Activated naive CD4-positive, alpha-beta T cell treated with anti-CD3 and anti-CD28 coated beads for 36 hours (primary cell): ENCODE measurements at places on chromosomes 2 and 18. TPM values are rescaled to one million over a fixed set of nuclear protein-coding genes. Genes with fewer than 3 reads are reported as not detected.
A peak's percentile ranks its signal among the peaks of the same experiment; 100 is the strongest.

Gene SLC23A3
- 0.84 TPM for total RNA-seq

Gene IL36B
- total RNA-seq = not detected

Gene CD302
- total RNA-seq = 0.48 TPM

Gene MAP3K19
- total RNA-seq = not detected

Gene CRYGD
- total RNA-seq = not detected

Gene GPR75
- 0.35 TPM for total RNA-seq

Gene MATN3
- total RNA-seq = not detected

Gene EGR4
- 0.12 TPM for total RNA-seq

- no peak overlapping the region for H3K4me3 ChIP-seq
- H3K27ac ChIP-seq = no peak overlapping the region
- peaks cover 16% of the 10 kb centered on the region for H3K27me3 ChIP-seq
Measured at GRCh38 chr2:176613323-176613987, 344.2 kb downstream of the MTX2 start.

DNA sequence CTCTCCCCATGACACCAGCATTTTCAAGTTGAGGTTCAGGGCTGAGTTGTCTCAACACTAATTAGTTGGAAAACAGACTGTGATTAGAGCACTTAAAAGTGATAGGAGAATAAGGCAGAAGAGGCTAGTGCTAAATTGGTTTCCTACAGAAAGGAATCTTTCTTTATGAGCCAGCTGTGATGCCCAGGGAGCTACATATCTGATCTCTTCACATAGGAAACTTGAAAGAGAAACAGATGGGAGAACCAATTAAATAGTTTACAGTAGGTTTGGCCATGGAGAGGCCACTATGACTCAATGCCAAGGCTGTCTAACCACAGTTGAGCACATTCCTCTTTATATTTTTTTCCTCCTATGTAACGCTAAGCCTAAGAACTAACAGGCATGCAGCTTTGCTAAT is 418.3 kb upstream of the CYRIA start:
- H3K4me3 ChIP-seq = no peak overlapping the region
- no peak overlapping the region for H3K27ac ChIP-seq
- H3K4me1 ChIP-seq = no peaks in the 10 kb centered on the region
- DNase-seq = no peak

DNA sequence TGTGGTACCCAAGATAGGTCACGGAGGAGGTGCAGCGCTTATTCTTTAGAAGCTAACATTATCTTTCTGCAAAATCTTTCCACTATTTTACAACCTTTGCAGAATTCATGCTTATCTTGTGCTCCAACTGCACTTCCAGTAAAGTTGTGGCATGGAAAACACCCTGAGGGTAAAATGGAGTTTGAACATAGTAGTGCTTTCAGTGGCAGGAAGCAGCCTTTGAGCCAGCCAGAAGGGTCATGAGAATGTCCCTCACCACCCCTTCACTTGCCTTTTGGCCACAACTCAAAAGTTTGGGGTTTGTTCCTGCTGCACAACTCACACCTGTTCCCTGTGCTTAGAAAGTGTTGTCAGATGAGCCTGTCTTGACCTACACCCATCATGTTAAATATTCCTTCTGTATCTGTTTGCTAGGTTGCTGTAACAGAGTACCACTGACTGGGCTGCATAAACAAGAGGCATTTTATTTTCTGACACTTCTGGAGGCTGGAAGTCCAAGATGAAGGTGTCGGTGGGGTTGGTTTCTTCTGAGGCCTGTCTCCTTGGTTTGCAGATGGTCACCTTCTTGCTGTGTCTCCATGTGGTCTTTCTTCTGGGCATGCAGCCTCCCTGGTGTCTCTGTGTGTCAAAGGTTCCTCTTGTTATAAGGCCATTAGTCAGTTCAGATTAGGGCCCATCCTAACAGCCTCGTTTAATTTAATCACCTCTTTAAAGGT is 194.1 kb downstream of the SMAD7 start:
- H3K4me3 ChIP-seq = no peak overlapping the region
- H3K4me1 ChIP-seq = no peaks in the 10 kb centered on the region
- DNase-seq = no peak

DNA sequence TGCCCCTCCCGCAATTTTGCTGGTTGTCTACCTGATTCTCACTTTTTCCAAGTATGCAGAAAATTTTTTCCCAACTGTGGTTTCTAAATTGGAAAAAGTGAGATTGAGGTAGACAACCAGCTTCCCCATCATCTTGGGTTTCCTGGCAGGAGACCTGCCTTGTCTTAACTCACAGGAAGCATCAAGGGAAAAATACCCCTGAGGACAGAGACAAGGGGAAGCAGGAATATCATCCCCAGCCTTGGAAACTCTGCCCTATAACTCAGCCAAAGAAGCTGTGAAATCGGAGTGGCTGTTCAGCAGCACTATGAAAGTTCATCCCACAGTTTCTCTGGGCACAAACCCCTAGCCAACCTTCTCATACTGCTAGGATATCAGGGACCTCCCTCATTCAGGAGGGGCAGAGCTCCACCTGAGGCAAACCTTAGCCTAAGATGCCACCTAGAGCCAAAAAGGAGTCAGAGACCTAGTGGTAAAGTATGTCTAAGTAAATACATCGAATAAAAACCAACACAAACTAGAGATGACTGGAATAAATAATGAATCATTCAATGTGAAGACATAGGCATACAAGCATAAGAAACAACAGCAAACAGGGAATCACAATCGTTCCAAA is 68.2 kb downstream of the ZSWIM2 start:
- DNase-seq = no peak
- no peak overlapping the region for H3K4me3 ChIP-seq
- no peaks in the 10 kb centered on the region for H3K4me1 ChIP-seq
- no peaks in the 10 kb centered on the region for H3K36me3 ChIP-seq
- peaks cover 4% of the 10 kb centered on the region for H3K27me3 ChIP-seq
- H3K27ac ChIP-seq = no peak overlapping the region

DNA sequence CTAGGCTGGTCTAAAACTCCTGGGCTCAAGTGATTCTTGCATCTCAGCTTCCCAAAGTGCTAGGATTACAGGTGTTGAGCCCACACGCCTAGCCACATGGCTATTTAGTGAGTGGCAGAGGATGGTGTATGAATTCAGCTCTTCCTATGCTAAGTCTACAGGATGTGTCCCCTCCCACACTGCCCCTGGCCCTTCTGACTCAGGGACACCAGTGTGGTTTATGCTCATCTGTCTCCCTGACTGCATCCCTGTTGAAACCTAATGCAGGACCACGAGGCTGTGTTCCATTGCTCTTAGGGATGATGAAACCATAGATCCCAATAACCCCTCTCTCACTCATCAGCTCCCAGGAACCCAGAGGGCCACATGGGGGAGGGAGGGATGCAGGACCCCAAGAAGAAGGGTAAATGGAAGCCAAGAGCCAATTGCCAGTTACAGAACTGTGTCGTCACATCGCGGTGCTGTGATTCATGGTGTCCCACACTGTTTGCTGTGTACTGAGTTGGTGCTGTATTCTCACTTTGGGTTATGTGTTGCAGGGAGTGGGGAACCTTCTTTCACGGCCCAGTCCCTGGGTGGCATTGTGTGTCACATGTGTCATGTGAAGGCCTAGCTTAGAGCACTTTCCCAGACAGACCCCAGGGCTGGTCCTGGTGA is 102.9 kb upstream of the HAAO start:
- H3K27ac ChIP-seq = no peak overlapping the region
- DNase-seq = no peak
- H3K4me1 ChIP-seq = peaks cover 2% of the 10 kb centered on the region
- H3K4me3 ChIP-seq = no peak overlapping the region

DNA sequence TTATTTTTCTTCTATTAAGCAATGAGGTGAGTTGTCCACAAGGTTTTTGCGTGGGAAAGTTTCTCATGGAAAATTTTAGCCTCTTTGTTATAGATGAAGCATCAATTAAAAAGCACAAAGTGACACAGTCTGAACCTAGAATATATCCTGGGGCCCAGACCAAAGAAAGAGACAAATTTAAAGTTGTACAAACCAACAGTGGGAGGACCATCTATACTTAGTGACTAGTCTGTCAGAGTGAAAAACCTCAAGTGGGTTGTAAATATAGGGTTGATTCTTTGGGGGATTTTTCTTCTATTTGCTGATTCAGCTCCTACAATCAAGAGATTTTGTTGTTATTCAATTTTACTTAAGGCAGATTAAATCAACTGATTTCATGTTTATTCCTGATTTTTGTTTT is 256.2 kb downstream of the SATB2 start:
- no peaks in the 10 kb centered on the region for H3K4me1 ChIP-seq
- no peak overlapping the region for H3K4me3 ChIP-seq
- no peak overlapping the region for H3K27ac ChIP-seq
- peaks cover 4% of the 10 kb centered on the region for H3K27me3 ChIP-seq
- H3K36me3 ChIP-seq = no peaks in the 10 kb centered on the region

DNA sequence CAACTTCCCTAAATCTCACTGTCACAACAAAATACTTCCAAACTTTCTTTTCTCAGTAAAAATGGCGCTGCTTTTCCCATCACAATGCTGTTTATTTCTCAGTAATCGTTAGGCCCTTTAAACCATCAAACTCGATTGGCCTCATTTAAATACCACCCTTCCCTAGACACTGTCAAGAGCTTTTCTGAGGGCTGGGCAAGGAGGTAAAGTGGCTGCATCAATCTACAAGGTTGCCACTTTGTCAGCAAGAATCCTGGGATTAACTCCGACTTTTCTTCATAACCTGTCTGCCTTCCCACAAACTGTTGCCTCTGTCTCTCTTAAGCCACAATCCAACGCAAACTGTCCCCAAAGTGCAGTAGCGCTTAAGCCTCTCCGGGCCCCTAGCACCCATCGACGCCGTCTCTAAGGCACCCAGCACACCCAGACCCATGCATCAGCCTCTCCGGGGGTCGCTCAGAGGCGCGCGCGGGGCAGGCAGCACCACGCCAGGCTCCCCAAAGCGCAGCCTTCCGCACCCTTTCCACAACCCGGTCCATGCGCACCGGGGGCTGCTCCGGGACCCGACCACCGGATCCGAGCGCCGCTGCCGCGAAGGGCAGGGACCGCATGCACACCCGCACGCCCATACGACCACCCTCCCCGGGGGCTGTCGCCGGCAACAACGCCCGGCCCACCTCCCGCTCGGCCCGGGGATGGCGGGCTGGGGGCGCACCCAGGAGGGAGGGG is 683 bp downstream of the MBOAT2 start:
- peaks cover 15% of the 10 kb centered on the region for H3K4me1 ChIP-seq
- peak; percentile 8 for DNase-seq
- H3K4me3 ChIP-seq = peak overlapping the region; percentile 67
- H3K27ac ChIP-seq = no peak overlapping the region
- H3K27me3 ChIP-seq = peaks cover 5% of the 10 kb centered on the region
- no peaks in the 10 kb centered on the region for H3K36me3 ChIP-seq

- H3K4me3 ChIP-seq = peak overlapping the region; percentile 94
- DNase-seq = peak; percentile 53
- peaks cover 53% of the 10 kb centered on the region for H3K4me1 ChIP-seq
- H3K27ac ChIP-seq = peak overlapping the region; percentile 85
- no peaks in the 10 kb centered on the region for H3K27me3 ChIP-seq
Measured at GRCh38 chr2:32009516-32010256, 1.1 kb downstream of the MEMO1 start.

DNA sequence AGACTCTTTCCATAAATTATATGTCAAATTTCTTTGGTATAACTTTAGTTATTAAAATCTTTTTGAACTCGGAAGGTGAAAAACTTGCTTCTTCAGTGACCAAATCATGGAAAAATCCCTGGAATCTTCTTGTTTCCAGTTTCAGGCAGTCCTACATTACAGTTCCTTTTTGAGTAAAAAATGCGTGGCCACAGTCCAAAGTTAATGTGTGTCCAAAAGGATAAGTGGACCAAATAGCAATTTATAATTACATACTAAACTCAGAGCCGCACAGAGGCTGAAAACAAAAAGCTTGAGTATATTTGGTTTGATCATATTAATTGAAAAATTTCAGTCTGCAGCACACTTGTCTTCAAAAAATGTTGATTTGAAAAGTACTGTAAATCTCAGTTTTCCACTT is 28.4 kb upstream of the DYNC2LI1 start:
- no peaks in the 10 kb centered on the region for H3K27me3 ChIP-seq
- H3K4me1 ChIP-seq = no peaks in the 10 kb centered on the region
- H3K27ac ChIP-seq = no peak overlapping the region

DNA sequence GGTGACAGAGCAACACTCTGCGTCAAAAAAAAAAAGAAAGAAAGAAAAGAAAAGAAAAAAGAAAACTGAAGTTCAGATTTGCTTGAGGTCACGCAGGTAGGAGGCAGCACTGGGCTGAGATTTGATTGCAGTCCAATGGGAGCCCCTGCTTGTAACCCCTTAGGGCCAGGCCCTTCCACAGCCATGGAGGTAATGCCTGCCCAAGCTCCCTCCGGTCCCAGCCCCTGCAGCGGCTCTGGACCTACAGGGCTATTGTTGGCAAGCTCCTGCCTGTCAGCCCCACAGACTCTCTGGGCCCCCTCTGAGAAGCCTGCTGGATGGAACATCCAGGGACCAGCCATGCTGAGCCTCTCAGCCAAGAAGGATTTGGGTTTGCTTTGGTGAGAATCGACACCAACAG is 12.2 kb downstream of the ZFP36L2 start:
- no peaks in the 10 kb centered on the region for H3K27me3 ChIP-seq
- H3K36me3 ChIP-seq = no peaks in the 10 kb centered on the region
- no peak overlapping the region for H3K27ac ChIP-seq
- no peak overlapping the region for H3K4me3 ChIP-seq
- H3K4me1 ChIP-seq = peaks cover 37% of the 10 kb centered on the region

DNA sequence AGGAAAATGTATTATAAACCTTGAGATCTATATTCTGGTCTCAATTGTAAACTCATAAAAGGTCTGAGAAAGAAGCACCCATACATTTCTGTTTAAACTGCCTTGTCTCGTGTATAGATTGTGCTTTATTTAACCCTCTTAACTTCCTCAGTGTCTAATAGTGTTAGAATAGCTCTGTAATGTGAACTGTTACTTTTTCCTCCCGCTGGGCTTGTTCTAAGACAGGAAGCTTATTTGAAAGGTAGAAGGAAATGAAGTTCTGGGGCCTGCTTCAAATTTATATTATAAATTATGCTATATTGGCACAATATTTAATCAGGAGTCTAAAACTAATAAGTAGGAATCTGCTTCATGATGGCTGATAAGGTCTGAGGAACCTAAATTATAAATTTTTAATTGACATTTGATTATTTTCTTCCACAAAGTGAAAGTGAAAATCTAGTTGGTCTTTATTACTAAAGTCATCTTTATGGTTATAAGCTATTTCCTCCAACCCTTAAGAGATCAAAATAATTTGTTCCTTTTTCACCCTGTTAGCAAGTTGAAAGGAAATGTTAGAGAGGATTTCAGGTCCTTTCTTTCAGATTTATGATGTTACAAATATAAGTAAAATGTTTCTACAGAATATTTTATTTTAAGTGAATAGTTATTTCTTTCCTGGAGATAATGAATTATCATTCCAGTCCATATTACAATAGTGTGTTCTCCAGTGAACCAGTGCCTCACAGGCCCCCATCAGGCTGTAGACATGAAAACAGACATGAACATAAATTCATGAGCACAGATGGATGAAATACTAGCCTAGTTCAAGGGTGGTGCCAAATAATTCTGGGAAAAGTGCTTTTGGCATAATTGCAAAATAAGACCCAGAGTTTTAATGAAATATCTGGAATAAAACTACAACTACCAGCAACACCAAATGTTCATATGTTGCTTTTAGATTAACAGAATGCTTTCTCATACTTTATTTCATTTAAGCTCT is 7.9 kb downstream of the MFSD6 start:
- H3K4me3 ChIP-seq = peak overlapping the region; percentile 58
- H3K27me3 ChIP-seq = no peaks in the 10 kb centered on the region
- H3K4me1 ChIP-seq = peaks cover 73% of the 10 kb centered on the region
- H3K36me3 ChIP-seq = peaks cover 5% of the 10 kb centered on the region
- peak overlapping the region; percentile 91 for H3K27ac ChIP-seq
- no peak for DNase-seq

- no peaks in the 10 kb centered on the region for H3K4me1 ChIP-seq
- no peak for DNase-seq
- H3K27me3 ChIP-seq = no peaks in the 10 kb centered on the region
- H3K36me3 ChIP-seq = no peaks in the 10 kb centered on the region
- no peak overlapping the region for H3K4me3 ChIP-seq
Measured at GRCh38 chr18:43265465-43265864, 11.8 kb downstream of the SYT4 start.
